ENCODE measurements at places on chromosomes 2 and 18.

DNA sequence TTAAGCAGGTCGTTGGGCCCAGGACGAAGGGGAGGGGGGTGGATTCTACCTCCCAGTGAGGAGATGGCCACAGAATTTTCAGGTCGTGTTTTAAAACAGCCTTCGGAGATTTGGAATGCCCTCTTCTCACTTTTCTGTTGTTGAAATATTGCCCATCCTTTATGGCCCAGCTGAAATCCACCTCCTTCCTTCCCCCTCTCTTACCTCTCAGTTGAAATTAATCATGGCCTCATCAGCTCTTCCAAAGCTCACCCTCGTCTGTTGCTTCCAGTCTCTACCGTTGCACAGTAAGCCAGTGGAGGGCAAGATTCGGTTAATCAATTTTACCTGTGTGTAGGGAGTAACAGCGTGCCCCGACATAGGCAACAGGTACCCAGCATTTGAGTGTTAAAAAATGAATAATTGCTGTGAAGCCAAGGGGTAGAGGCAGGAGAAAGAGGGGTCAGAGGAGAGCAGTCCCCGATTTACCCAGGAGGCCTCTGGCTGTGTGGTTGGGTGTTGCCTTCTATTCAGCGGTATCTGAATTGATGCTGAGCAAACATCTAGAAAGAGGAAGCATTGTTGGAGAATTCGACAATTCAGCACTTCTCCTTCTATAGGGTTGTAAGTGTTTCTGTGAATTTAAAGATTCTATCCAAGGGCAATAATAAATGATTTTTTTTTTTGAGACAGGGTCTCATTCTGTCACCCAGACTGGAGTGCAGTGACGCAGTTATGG is 8.6 kb upstream of the PDIA6 start:
- DNase-seq: no peak

DNA sequence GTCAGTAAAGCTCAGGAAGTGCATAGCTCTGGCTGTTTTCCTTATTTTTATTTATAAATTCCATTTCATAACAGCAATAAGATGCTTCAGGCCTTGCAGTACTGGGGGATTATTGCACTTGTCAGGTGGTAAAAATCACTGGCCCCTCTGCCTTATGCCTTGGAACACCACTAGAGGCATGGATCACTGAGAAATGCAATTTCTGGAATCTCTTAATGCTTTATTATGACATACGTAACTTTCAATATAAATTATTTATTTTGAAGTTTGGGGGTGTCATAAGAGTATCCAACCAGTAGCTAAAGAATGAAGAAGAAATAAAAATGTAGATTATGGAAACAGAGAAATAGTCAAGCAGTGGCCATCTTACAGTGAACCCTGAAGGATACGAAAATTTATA is 183.1 kb downstream of the FIGN start:
- DNase-seq: no peak

GRCh38 chr2:235539773-235540172 is 45.9 kb downstream of the AGAP1 start:
- DNase-seq: no peak

DNA sequence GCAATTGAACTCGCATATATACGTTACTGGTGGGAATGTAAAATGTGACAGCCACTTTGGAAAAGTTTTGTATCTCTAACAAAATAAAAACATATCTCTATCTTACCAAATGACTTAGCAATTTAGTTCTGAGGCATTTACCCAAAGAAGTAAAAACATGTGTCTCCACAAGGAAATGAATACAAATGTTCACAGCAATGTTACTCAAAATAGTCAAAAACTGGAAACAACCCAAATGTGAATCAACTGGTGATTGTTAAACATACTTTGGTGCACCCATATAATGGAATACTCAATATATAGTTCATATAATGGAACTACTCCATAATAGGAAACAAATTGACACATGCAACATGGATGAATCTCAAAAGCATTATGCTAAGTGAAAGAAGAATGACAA is 70.4 kb upstream of the DNER start:
- no peak for DNase-seq

DNA sequence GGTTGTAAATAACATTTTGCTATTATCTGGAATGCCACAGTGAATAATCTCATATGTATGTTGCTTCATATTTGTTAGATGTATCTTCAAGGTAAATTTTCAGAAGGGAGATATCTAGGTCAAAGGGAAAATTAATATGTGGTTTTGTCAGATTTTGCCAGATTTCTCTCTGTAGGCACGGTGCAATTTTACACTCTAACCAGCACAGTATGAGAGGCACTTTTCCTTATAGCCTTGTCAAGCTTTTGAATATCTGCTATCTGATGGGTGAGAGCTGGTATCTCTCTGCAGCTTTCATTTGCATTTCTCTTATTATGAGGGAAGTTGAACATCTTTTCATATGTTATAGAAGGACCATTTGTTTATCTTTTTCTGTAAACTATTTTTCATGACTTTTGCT is 175.7 kb upstream of the PGAP1 start:
- DNase-seq: no peak

GRCh38 chr2:88003074-88003755 is 13.1 kb downstream of the RNU2-63P start:
- DNase-seq: no peak

DNA sequence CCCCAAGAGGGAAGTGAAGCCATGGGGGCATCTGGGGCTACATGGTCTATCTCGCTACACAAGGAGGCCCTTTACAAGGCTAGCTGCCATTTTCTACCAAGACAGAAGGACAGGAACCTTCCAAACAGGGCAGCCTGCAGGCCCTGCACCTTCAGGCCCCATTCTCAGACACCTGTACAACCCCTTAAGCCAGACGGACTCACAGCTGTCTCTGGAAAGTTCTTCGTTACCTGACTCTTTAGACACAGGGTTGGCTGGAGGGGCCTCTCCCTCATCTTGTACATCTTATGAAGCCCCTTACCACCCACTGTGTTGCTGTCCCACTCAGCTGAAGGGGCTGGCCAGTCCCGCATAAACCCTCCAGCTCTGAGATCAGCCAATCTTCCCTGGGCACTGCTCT is 17.2 kb downstream of the TMEM127 start:
- DNase-seq: no peak

- DNase-seq: no peak
Observed at GRCh38 chr2:232436381-232437194, 19.4 kb upstream of the ALPI start.

DNA sequence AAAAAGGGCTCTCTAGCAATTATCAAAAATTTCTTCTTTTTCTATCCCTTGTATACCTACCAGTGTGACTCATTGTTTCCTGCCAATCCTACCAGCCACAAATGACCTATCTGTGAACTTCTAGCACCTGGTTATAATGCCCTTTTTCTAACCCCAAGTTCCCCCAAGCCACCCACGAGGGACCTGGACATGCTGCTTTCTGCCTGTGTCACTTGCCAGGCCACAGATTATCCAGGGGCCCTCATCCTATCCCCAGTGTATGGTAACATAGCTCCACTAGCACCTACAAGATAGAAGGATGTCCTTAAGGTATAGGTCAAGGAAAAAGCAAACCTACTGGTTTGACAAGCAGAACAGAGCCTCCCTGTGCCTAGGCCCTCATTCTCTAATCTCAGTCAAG is 26.8 kb downstream of the AAK1 start:
- peak; percentile 43 for DNase-seq
